ENCODE measurements at places on chromosomes 1 and 21.

DNA sequence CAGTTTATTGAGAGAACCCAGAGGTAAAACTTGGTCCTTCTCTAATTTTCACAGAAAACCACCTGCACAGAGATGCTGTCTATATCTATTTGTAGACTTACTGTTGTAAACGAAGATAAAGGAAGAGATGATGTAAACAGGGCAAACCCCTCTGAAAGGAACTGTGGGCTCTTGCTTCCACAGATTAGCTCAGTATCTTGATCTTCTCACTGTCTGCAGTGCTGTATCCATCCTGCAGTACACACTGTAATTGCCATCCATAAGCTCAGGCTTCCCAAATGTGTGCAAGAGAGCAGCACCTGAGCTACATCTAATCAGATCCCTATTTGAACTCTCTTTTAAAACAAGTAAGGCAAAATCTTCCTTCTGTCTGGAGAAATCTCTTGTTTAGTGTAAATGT, 16.6 kb upstream of the RWDD3 start:
- no peak for DNase-seq

GRCh38 chr1:84973498-84974334, 23.2 kb downstream of the MCOLN2 start:
- DNase-seq, result peak; percentile 6

- no peak for DNase-seq
Measured at GRCh38 chr1:52150946-52151345, 9.1 kb downstream of the ZFYVE9 start.

GRCh38 chr21:45324489-45325205, 37.0 kb upstream of the POFUT2 start:
- DNase-seq, result no peak

DNA sequence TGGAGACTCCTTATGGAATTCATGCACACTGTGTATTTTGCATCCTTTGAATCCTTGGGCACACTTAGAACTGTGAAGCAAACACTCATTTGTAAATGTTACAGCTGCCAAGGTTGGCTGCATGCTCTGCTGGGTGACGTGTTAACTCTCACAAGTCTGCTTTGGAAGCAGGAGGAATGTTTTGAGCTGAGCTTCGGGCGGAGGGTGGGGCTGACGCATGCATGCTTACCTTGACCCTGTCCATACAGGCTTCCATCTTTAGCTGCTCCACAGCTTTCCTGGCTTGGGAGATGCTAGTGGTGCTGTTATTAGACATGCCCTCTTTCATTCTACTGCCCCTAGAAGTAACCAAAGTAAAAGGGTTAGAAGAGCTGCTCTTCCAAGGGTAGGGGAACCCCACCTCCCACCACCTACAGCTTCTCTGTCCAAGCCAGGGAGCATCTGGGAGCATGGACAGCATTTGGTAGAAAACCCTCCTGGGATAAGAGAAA, 66.0 kb downstream of the GNG4 start:
- no peak for DNase-seq

DNA sequence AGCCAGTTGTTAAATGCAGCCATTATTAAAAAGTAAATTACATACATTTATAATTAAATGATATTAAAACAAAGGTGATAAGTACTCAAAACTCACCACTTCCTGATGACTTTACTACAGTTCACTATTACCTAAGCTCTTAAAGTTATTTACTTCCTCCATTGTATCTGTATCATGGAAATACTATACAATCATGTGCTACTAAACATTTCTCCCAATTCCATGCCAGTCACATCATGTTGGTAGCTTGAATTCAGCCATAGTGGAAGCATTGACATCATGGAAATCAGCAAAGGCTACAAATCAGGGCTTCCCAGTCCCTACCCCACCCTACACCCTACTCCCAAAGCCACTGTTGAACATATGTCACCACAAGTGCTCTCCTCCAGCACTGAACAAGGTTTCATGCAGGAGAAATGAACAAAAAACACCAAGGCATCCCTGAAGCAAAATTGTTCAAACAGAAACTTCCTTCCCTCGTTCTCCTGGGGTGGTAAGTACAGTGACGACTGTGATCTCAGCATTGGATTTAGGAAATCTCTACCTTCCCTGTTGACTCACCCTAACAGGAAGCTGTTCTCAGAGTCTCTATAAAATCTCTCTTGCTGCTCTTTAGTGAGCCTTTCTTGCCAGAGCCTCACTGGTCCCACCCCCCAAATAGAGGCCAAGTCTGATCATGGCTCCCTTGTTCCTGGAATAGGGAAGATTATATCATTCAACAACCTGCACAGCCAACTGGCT, 12.7 kb downstream of the VSIG8 start:
- DNase-seq, result peak; percentile 38

DNA sequence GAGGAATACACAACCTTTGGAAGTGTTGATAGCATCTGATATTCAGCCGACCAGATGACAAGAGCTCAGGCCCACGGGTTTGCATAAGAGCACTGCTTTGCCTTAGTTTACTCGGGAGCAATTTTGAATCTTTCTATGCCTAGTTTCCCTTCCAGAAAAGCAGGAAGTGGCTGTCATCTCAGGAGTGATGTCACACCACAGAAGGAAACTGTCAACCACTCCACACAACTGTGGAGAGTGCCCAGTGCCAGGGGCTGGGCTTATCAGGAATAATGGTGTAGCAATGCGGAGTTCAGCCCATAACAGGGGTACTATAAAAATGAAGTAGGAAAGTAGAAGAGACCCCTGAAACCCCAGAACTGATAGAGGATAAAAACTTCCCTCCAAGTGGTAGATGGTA, 28.4 kb downstream of the NTPCR start:
- DNase-seq, result no peak

DNA sequence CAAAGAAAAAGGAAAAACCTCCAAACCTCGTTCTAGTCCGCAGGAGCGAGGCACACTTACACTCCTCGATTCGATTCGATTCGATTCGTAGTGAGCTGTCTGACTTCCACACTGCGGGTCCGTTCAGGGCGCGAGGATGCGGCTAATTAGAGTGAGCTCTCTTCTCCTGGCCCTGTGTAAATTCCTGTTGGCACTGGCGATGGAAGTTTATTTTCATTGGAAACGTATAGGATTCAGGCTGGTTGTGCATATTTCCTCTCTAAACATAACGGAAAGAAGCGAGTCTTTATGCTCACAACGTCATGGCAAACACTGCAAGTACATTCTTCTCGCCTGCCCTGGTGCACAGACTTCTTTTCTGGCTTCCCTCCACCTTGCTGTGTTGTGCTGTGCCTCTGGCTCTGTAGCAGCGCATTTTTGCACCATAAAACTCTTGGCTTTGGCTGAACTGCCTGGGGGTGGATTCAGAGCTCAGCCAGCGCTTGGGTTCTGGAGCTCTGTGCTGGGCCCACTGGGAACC, 2.7 kb downstream of the HUNK start:
- peak; percentile 31 for DNase-seq

DNA sequence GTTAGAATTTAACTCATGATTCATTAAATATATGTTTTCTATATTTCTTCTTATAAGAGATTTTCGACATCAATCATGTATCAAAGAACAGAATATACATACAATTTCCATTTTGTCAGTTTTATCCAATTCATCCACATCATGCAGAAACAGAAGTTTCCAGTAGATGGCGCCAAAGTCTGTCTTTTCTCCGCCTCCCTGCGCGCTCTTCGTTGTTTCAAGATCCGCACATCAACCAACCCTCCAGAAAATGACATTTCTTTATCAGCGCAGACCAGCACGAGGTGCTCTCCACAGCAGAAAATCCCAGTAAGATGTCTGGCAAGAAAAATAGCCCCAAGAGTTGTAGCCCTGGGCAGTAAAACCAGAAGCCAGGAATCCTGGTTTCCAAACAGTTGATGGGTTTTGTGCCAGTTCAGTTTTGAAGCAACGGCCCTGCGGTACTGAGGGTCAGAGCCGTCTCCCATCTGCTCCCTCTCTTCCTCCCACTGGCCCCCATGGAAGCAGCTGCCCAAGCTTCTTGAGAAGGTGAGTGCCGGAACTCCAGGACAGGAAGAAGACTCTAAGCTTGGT, 38.6 kb upstream of the GPR137B start:
- DNase-seq, result peak; percentile 56

DNA sequence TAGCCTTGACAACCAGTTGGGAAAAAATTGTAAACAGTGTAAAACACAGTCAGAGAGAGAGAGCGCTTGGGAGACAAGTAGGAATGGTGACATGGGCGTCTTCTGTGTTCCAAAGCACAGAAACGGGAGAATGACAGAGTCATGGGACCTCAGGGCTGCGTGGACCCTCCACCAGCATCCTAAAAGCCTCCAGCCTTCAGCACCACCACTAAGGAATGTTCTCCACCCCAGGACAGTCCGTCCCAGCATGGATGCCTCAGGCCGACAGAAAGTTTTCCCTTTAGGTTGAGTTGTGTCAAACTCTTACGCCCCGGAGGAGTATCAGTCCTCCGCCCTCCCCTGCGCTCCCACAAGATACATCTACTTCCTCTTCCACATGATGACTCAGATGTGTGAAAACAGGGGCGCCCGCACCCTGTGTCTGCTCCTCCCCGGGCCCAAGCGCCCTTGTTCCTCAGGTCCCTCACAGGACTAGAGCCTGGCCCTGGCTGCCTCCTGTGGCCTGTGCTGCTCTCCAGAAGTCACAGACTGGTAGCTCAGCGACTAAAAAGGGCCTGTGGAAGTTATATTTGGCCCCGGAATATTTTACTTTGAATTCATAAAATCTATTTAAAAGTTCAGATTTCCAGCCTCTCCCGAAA, 63.9 kb upstream of the EFHD2 start:
- no peak for DNase-seq

GRCh38 chr1:234603221-234604204, 6.5 kb downstream of the IRF2BP2 start:
- DNase-seq, result peak; percentile 43

- DNase-seq, result no peak
Measured at GRCh38 chr21:34180407-34180806, 107.0 kb downstream of the MRPS6 start.

DNA sequence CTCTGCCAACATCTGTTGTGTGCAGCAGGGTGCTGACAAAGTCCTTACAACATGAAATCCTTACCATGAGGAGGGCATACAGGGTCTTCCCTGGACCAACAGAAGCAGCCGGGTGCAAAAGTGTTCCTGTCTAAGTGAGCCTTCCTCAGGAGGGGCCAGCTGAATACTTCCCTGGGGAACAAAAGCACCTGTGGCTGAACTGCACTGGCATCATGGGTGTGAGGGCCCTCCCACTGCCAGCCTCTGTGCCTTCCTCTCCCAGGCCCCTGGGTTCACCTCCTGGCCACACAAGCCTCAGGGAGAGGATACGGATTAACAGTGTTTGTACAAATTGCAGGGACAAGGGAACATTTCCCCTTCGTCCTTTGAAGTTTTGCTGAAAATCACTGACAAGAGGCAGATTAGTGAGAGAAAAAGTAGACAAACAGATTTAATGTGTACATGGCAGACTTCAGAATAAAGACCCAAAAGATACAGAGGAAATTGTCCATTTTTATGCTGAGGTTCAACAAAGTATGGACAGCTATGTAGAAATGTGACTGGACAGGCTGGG, 91.0 kb upstream of the PPM1J start:
- DNase-seq, result no peak

DNA sequence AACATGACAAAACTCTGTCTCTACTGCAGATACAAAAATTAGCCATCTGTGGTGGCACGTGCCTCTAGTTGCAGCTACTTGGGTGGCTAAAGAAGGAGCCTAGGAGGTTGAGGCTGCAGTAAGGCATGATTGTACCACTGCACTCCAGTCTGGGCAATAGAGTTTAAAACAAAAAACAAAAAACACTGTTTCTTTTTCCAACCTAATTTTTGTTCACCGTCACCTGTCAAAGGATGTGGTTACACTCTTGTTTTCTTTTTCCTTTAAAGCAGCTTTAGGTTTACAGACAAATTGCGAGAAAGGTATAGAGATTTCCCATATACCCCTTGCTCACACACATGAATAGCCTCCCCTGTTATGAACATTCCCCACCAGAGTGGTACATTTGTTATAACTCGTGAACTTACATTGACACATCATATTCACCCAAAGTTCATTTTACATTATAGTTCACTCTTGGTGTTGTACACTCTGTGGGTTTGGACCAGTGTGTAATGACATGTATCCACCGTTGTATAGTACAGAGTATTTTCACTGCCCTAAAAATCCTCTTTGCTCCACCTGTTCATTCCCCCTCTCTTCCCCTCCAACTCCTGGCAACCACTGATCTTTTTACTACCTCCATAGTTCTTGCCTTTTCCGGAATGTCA, 26.2 kb downstream of the SMG7 start:
- no peak for DNase-seq

GRCh38 chr1:64062941-64063581, 140.4 kb upstream of the UBE2U start:
- DNase-seq, result no peak

GRCh38 chr1:203146042-203146369, 18.5 kb downstream of the ADORA1 start:
- DNase-seq, result no peak

DNA sequence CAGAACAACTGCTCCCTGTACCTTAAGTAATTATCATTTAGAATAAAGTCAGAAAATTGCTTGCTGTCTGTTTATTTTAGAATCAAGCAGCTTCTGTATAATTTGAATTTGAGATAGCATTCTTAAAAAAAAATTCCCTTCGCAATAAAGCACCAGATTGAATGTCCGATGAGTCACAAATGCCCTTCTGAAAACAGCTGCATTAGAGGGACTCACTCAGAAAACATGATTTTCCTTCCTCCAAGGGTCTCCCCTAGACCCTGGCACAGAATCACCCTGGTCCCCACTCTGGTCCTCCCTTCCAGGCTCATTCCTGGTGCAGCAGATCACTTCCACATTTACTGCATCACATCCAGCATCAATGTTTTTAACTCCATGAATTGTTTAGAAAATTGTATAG, 471.1 kb upstream of the VAMP3 start:
- DNase-seq, result peak; percentile 92

GRCh38 chr1:53411541-53412152, 47.6 kb upstream of the DMRTB1 start:
- no peak for DNase-seq

DNA sequence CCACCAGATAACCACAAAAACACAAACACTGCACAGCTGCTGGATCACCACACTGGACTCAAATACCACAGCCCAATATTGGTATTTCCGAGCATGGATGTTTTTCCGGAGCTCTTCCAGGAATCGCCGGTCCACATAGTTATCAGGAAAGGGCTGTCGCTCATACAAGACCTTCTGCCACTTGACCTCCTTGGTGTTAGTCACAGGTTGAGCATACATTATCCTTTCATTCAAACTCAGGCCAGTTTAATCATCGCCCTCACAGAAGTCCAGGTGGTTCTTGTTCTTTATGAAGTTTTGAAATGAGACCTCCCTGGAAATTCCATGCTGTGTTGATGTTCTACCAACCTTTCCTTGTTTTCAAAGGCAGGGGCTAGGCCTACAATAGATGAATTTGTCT, 1.5 kb downstream of the PIGC start:
- DNase-seq, result no peak

Measured in fibroblast of upper back skin (primary cell).